ENCODE measurements at places on chromosomes 1 and 21.
A peak's percentile ranks its signal among the peaks of the same experiment; 100 is the strongest.

DNA sequence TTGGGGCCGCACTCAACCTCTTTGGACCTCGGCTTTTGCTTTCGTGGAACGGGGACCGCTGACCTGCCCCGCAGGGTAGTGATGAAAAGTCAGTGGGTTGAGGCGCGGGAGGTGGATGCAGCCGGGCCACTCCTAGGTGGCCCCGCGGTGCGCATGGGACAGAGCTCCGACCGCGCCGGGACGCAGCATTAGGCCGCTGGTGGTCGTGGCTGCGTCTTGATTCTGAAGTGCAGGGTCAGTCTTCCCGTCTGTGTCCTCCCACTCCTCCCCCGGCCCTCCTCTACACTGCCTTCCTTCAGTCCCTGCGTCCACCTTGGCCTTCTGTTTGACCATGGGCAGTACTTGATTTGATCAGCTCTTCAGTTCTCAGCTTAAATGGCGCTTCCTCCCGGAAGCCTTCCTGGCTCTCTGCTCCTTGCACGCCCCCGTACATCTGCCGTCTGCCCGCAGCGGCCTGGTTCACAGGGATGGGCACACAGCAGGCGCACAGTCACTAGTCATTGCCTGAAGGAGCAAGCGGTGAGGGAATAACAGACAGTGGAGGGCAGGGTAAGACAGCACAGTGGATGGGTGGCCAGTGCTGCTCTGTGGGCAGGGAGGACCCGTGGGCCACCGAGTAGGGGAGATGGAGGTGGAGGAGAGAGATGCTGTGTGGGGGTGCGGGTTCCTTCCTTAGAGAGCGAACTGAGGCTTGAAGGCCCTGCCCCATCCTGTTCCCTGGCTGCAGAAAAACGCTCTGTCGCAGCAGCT, 633 bp downstream of the THEMIS2 start:
- DNase-seq, result peak; percentile 30

GRCh38 chr1:18537386-18538306, 56.9 kb downstream of the KLHDC7A start:
- DNase-seq, result no peak

GRCh38 chr1:94543893-94544635, 2.5 kb upstream of the F3 start:
- DNase-seq, result no peak

DNA sequence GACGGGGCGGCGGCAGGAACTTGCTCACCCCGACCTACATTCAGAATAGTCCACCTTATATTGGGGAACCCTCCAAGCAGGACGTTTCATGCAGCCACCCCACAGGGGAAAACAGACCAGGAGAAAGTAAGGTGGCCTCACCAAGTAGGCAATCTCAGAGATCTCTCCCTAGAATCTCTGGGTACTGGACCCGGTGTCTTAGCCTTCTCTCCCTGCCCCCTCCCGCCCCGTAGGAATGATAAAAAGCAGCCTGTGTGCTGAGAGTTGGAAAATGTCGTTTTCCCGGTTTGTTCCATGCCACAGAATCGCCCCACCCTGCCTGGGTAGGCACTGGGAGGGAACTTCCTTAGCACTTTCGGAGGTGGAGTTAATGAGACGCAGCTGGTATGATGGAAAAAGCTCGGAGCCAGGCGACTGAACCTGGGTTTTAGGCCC, 789 bp upstream of the PTPN14 start:
- peak; percentile 40 for DNase-seq

- DNase-seq, result peak; percentile 30
Measured at GRCh38 chr21:27564684-27565301, 597.9 kb upstream of the ADAMTS5 start.

- no peak for DNase-seq
Measured at GRCh38 chr1:226871636-226872327, 1.4 kb downstream of the PSEN2 start.

DNA sequence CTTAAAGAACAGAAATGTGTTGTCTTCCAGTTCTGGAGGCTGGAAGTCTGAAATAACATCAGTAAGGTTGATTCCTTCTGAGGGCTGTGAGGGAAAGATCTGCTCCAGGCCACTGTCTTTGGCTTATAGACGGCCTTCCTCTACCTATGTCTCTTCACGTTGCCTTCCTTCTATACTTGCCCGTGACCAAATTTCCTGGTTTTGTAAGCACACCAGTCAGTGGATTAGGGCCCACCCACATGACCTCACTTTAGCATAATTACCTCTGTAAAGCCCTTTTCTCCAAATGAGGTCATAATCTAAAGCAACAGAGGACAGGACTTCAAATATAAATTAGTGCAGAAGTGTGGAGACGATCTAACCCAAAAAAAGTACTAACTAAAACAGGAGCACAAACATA, 231.6 kb downstream of the NRIP1 start:
- no peak for DNase-seq

GRCh38 chr1:154784924-154785531, 85.1 kb downstream of the KCNN3 start:
- DNase-seq, result no peak
